NCI-H510A treated with DMSO at 0.1 percent for 48 hours (cell line): ENCODE measurements at places on chromosomes 12 and 14.

DNA sequence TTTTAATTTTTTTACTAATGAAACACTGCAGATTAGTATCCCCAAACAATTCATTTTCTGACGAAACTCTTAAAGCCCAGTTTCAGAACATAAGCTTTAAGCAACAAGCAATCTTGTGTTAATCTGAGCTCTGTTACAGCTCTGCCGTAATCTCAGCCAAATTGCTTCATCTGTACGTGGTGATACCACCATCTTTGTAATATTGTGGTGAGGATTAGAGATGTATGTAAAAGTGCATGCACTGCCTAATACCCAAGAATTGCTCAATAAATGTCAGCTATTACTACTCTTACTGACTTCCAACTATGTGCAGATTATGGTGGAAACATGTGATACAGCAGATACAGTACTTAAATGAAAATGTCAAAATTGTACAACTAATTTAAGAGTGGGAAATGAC is 1.8 kb downstream of the AKAP5 start:
- no peak for DNase-seq

- peak; percentile 5 for DNase-seq
Measured at GRCh38 chr12:131808744-131809371, 19.3 kb upstream of the MMP17 start.

- no peak for DNase-seq
Measured at GRCh38 chr14:87076922-87077321, 916.1 kb downstream of the GALC start.

- no peak for DNase-seq
Measured at GRCh38 chr12:10136637-10137205, 6.7 kb upstream of the CLEC7A start.

DNA sequence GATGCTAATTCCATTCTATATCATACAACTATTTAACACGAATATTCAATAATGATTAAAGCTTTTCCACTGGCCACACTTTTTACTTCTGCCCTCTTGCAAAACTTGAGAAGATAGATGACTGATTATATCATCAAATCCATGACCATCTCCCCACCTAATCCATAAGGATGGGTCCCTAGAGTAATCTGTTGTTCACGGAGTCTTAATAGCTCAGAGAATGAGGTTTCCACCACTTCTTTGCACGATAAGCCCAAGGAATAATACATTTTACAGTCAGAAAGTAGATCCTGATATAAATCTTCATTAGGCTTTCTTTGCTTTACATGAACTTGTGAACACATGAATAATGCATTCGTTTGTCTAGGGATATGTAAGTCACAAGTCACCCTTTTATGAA is 527.2 kb downstream of the GALC start:
- DNase-seq = no peak

DNA sequence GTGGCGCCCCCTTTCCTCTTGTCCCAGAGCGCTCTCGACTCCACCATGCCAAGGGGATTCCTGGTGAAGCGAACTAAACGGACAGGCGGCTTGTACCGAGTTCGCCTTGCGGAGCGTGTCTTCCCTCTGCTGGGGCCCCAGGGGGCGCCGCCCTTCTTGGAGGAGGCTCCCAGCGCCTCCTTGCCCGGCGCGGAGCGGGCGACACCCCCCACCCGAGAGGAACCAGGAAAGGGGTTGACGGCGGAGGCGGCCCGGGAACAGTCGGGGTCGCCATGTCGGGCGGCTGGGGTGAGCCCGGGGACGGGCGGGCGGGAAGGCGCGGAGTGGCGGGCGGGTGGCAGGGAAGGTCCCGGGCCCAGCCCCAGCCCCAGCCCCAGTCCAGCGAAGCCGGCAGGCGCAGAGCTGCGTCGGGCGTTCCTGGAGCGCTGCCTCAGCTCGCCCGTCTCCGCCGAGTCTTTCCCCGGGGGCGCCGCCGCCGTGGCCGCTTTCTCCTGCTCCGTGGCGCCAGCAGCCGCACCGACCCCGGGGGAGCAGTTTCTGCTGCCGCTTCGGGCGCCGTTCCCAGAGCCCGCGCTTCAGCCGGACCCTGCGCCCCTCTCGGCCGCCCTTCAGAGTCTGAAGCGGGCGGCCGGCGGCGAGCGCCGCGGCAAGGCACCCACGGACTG is 376 bp downstream of the INSM2 start:
- DNase-seq = no peak

DNA sequence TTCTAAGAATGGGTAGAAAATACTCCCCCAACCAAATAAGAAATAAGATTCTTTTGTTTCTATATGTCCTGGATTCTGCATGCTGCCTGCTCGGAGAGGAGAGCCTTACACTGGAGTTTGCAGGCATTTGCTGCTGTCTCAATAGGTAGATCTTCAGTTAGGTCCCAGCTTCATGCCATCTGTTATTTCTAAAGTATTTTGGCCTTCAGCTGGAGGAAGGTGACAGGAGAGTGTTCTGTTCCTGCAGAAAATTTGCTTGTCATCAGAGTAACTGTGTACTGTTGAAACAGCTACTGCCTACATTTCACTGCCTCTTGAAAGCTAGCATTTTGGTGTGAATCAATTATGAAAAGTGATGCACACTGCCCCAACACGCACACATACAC is 966.9 kb downstream of the NRXN3 start:
- DNase-seq = no peak

DNA sequence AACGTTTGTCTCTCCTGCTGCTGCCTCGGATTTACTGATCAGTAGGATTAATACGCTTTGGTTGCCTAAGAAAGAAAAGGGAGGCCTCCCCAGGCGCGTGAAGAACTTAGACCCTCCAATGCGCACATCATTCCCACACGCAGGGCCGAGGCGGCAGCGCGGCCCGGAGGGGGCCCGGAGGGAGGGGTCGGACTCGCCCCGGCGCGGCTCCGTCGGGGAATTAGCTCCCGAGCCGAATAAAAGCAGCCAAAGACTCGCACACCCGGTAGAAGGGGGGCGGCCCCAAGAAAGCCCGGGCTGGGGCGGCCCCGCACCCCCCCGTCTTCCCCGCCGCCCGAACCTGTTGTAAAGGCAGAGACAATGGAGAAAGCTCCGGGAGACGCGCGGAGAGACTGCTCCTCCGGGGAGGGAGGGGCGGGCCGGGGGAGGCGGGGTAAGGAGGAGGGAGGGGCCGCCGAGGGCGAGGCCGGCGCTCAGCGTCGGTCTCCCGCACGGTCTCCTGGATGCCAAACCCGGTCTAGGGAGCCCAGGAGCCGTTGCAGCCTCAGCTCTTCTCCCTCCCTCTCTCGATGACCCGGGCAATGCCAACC is at the start of gene NELL2:
Gene NELL2 (minus strand): TSS at position 362 of the 590 bp plus-strand sequence. CDS start 446 bp downstream, outside the sequence.
- peak; percentile 63 for DNase-seq

DNA sequence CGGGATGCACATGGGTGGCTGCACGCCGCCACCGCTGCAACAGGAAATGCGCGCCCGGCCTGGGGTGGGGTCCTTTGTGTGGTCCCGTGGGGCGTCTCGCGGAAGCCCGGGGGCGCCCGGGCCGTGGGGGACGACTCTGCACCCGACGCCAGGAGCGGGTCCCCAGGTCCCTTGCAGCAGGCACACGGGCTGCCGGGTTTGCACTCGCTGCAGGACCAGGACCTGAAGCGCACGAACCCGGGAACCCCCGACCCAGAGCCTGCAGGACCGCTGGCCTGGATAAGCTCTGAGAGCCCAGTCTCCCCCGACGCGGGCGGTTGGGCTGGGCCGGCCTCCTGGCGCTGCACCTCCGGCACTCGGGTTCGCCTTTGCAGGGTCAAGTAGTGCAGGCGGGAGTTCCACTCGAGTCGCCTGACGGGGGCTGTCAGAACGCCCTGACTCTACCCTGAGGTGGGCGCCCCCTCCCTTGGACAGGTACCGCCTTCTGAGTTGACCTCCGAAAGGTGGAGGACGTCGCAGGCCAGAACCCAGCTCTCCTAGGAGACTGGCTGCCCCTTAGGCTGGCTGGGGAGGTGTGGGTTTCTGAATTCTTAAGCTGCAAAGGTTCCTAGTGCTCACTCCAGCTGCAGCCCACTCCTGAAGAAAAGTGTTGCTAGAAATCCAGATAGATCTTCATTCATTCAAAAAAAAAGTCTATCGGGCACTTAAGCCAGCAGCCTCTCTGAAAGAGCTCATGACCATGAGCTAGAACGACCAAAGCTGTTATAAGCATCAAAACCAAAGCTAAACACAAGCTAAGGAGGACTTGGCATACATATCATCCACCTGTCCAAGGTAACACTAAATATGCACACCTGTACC is 68.0 kb downstream of the RNF34 start:
- peak; percentile 52 for DNase-seq

- DNase-seq = no peak
Measured at GRCh38 chr12:84643993-84644392, 268.6 kb downstream of the SLC6A15 start.

DNA sequence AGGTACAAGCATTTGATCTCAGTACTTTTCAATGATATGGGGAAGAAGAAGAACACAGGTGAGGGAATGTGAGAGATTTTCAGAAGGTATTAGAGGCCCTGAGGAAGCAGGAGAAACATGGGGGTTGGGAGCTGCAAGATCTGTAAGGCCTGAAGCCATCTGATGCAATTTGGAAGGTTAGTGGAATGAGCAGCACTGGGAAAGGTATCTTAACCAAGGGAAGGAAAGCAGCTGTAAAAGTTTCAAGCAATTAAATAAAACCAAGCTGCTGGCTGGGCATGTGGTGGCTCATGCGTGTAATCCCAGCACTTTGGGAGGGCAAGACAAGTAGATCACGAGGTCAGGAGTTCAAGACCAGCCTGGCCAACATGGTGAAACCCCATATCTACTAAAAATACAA is 104.4 kb upstream of the PARP11 start:
- no peak for DNase-seq

- DNase-seq = no peak
Measured at GRCh38 chr12:56897844-56898361, 36.3 kb downstream of the SDR9C7 start.

DNA sequence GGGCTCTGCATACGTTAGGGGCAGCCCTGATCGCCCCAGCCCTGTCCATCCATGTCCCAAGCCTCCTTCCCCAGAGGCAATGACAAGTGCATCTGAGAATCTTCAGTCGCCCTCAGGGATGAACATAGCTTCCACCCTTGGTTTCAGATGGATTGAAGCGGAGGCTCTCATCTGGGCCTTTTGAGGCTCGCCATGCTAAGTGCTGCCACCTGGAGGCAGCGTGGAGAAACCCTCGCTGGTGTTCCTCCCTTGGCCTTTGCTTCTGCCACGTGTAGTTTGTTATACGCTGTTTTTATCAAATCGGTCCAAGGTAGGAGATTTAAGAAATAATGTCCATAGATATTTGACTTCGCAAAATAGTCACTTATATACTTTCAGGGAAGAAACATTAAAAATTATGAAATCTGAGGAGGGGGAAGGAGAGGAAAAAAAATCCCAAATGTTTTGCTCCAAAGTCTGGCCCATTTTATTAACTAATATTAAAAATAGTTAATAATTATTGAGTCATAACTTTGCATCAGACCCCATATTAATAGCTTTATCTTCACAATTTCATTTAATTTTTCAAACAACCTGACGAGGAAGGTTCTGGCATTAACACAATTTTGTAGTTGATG is 28.8 kb upstream of the LRRC10 start:
- peak; percentile 69 for DNase-seq

GRCh38 chr12:26106347-26106746 is 18.5 kb downstream of the BHLHE41 start:
- no peak for DNase-seq

GRCh38 chr14:55438066-55438683 is 2.2 kb downstream of the TBPL2 start:
- DNase-seq = peak; percentile 54

DNA sequence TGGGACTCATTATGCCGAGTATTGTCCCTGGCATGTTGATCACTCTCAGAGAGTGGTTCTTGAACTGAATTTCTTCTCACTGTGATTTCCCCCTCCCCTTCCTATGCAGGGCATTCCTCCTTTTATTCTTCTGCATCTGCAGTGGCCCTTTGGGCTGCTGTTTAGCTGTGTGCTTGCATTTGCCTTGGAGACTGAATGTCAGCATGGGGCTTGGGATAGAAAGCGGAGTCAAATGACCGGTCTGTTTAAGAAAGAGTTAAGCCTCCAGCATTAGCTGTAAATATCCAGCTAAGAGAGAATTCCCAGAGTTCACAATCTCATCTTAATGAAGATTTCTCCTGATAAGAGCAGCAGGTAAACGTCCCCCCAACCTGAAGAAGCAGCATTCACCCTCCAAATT is 65.6 kb upstream of the RMST start:
- DNase-seq = no peak

DNA sequence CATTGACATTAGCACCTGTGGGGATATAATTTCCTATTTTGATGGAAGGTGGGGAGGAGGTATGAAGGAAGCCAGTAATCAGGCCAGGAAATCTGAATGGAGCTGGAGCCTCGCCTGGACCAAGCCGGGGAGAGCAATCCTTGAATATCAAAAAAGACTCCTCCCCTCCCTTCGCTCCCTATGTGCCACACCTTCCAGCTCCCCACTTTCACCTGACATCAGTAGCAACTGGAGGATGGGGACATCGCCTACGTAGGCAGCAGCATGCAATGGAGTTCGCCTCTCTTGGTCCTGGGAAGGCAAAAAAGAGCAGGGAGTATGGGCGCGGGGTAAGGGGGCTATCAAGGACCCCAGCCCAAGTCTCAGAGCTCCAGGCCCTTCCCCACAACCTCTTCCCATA is 1.1 kb downstream of the ANKRD52 start:
- no peak for DNase-seq

- DNase-seq = no peak
Measured at GRCh38 chr14:97036086-97036852, 239.1 kb downstream of the VRK1 start.

DNA sequence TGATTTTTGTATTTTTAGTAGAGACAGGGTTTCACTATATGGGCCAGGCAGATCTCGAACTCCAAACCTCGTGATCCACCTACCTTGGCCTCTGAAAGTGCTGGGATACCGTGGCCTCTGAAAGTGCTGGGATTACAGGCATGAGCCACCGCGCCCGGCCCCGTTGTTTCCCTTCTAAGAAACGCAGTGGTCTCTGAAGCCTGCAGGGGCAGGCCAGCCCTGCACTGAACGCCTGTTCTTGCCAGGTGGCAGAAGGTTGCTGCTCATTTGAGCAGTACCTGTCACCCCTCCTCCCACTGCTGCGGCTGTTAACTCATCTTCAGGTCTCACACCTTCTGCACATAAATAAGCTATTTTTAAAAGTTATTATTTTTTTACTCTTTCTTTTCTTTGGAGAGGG is 24.3 kb downstream of the GPRC5A start:
- DNase-seq = no peak

GRCh38 chr14:67942080-67942710 is 122.6 kb downstream of the RAD51B start:
- no peak for DNase-seq

DNA sequence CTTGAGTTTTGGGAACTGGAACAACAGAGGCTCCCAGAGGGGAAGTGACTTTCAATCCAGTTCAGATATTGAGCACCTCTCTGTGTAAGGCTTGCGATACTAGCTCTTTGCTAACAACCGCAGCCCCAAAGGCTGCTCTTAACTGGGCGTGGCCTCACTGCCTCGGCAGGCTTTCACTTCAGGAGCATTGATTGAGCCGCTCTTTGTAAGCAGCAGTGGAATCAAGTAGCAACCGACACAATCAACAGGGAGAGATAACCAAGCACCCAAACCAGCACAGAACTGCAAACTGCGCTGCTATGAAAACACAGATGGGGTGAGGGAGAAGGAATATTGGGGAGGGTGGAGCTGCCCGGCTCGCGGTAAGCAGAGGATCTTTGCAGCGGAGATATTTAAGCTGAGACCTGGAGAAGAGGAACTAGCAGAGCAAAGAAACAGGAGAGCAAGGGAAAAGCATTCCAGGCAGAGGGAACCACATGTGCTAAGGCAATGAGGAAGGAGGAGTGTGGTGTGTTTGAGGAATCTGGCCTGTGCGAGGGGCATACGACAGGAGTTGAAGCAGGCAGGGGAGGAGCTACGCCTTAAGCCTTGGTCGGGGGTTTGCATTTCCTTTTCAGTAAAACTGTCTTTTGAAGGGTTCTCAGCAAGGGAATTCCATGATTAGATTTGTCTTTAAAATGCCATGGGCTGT is 17.3 kb upstream of the YY1 start:
- DNase-seq = peak; percentile 71

- no peak for DNase-seq
Measured at GRCh38 chr12:116125956-116126566, 151.4 kb downstream of the MED13L start.
